Naive B cell (primary cell): ENCODE measurements at places on chromosomes 12 and 14.

DNA sequence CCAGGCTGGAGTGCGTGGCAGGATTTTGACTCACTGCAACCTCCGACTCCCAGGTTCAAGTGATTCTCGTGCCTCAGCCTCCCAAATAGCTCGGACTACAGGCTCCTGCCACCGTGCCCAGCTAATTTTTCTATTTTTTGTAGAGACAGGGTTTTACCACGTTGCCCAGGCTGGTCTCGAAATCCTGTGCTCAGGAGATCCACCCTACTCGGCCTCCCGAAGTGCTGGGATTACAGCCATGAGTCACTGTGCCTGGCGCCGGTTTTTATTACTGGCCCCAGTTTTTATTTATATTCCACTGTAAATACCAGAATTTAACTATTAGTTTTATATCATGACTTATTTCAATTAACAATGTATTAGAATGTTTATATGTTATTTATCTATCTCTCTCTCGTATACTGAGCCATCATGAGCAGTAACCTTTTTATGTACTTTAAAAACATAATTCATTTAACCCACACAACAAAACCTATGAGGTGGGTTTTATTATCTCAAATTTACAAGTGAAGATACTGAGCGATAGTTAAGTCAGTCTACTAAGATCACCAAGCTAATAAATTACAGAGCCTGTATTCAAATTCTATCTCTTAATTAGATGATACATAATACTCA, 47.8 kb downstream of the HECTD1 start:
- no peak for DNase-seq

DNA sequence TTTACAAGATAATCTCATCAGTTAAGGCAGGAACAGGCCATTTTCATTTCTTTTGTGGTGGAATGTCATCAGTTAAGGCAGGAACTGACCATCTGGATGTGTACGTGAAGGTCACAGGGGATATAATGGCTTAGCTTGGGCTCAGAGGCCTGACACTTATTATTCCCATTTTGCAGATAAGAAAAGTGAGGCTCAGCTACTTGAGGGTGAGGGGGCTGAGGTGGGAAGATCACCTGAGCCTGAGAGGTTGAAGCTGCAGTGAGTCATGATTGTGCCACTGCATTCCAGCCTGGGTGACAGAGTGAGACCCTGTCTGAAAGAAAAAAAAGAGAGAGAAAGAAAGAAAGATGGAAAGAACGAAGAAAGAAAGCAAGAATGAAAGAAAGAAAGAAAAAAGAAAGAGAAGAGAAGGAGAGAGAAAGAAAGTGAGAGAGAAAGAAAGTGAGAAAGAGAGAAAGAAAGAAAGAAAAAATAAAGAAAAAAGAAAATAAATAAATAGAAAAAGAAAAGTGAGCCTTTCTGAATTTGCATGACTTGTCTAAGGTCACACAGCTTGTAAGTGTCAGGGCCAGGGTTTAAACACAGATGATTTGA, 142.0 kb downstream of the TMEM30B start:
- no peak for DNase-seq

- DNase-seq: no peak
Observed at GRCh38 chr12:6768990-6769389, 2.8 kb downstream of the PTMS start.

- no peak for DNase-seq
Observed at GRCh38 chr12:15535352-15535781, 213.1 kb downstream of the PTPRO start.

DNA sequence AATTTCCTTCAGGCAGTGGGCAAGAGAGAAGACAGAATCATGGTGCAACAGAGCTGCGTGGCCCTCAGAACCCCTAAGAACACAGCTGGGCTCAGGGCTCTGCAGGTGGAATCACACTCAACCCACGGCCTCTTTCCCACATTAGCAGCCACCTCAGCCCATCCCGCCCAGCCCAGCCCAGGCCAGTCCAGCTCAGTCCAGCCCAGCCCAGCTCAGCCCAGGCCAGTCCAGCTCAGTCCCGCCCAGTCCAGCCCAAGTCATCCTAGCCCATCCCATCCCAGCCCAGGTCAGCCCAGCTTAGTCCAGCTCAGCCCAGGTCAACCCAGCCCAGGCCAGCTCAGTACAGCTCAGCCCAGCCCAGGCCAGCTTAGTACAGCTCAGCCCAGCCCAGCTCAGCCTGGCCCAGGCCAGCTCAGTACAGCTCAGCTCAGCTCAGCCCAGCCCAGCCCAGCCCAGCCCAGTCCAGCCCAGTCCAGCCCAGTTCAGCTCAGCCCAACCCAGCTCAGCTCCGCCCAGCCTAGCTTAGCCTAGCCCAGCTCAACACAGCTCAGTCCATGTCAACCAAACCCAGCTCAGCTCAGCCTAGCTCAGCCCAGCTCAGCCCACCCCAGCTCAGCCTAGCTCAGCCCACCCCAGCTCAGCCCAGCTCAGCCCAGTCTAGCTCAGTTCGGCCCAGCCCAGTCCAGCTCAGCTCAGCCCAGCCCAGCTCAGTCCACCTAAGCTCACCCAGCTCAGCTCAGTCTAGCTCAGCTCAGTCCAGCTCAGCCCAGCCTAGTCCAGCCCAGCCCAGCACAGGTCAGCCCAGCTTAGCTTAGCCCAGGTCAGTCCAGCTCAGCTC, 183.1 kb downstream of the TMEM121 start:
- DNase-seq: no peak

- no peak for DNase-seq
Observed at GRCh38 chr12:86719381-86719780, 463.2 kb upstream of the MGAT4C start.

DNA sequence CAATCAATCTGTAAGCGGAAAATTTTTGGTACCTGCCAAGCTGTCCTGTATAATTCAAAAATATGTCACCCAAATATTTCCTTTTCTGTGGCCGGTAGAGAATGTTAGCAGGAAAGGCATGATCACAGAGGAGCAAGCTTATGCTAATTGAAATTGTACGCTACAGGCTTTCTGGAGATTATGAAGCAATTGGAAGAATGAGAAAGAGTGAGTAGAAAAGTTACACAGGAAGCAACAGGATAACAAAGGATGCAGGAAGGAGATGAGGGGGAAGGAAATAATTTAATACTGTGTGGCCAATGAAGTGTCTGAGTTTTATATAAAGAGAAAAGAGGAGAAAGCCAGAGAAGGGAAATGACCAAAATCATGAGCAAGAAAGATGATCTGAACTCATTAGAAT, 627.2 kb upstream of the STXBP6 start:
- no peak for DNase-seq

DNA sequence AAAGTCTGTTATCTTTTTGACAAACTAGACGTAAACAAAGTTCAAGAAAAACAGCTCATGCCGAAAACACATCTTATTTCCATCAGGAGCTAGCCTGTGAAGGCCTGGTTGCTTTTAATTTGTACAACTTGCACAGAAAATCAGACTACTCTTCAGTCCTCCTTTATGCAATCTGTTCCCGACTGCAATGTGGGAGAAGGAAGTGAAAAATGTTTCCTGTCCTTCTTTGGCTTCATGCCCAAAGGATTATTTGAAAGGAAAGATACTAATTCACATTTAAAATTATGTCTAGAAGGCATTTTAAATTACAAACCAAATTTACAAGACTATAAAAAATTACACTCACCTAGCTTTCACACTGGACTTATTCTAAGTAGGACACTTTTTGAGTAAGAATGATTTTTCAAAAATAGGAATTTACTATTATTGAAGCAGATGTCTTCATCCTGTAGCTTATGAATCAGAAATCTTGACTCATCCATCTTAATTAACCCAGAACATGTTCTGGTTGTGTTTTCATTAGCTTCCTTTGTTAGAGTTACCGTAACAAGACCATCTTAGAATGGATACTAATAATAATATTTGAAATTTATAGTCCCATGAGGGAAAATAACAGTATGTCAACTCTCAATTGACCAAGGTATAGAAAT, 272.6 kb downstream of the PRKD1 start:
- DNase-seq: no peak

DNA sequence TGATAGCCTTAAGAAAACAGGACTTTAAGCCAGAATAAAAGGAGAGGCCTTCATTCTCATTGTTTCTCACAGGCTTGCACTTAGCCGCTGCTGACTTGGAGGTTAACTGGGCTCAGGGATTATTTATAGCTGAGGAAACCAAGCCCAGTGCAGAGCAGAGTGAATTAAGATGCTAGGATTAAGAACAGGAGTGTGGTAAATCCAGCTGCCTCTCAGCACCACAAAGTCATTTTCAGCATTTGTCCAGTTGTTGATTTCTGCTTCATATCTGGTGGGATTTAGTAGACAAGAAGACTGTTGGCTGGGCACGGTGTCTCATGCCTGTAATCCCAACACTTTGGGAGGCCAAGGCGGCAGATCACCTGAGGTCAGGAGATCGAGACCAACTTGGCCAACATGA, 14.3 kb upstream of the KRT73 start:
- DNase-seq: no peak

GRCh38 chr12:503111-503761, 43.5 kb downstream of the B4GALNT3 start:
- no peak for DNase-seq

- DNase-seq: no peak
Observed at GRCh38 chr14:58846682-58847465, 209.1 kb downstream of the DACT1 start.

GRCh38 chr12:69948851-69949250, 123.8 kb downstream of the MYRFL start:
- no peak for DNase-seq

DNA sequence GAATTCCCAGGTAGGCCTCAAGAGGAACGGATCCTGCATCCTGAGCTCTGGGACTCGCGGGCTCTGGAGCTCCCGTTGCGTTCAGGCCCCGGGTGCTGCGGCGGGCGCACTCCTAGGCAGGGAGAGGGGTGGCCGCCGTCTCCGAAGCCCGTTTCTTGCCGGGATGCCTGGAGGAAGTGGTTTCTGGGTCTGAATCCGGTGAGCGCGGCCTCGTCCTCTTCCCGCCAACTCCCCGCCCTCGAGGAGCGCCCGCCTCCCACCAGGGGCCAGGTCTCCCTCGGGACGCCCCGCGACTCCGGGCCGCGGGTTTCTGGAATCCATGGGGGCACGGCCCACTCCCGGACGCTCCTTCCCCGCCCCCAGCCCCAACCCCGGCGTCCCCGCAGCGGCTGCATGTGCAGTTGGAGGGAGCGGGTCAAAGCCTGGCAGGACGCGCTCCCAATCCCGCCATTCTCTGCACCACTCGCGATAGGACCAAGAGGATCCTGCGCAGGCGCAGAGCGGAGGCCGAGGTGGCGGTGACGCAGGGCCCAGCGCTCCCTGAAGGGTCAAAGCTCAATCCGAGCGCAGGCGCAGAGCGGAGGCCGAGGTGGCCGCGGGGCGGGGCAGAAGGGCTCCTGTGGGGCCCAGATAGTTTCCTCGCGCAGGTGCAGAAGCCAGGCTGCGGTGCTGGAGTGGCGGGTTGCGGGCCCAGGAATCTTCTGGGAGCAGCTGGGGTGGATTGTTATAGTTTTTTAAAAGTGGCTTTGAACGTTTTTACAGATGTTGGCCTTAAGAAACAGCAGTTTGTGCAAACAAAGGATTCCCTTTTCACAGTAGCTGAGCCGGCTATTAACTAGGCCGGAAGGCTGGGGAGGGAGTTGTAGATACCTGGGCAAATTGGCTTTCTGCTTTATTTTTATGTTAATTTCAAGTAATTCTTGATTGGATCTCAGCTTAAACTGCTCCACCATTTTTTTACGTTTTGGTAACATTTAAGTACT, 796.4 kb downstream of the AACS start:
- no peak for DNase-seq

DNA sequence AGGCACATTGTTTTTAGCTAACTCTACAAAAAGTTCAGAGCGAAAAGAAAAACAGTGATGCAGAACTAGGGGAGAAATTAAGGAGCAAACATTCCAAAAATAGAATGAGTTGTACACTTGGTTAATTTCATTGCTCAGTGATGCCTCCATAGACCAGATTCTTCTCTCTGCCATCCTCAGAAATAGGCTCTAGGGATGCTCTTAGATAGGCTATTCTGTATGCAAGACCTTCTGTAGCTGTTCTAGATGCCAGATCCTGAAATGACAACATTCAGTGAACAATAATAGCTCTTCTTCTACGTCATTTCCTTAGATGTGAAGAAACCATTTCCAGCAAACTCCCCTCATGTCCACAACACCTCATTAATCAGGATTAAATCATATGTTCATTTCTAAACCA, 466.3 kb downstream of the DIO2 start:
- no peak for DNase-seq

- no peak for DNase-seq
Observed at GRCh38 chr12:108679106-108679681, 45.5 kb upstream of the SELPLG start.

DNA sequence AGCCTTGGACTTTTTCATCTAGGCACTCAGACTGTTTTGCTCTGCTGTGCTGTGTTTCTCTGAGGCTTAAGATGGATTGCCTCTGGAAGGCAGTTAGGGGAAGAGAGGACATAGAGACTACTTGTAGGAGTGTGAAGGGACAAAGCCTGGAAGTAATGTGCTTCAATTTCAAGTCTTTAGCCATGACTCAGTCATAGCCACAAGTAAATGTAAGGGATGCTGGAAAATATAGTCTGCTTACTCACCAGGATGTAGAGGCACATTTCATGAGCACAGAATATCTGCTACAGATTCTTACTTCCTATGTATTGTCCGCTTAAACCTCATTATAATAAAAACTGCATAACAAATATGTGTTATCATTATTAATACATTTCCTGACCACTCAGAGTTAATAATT, 794.3 kb upstream of the NOVA1 start:
- no peak for DNase-seq

DNA sequence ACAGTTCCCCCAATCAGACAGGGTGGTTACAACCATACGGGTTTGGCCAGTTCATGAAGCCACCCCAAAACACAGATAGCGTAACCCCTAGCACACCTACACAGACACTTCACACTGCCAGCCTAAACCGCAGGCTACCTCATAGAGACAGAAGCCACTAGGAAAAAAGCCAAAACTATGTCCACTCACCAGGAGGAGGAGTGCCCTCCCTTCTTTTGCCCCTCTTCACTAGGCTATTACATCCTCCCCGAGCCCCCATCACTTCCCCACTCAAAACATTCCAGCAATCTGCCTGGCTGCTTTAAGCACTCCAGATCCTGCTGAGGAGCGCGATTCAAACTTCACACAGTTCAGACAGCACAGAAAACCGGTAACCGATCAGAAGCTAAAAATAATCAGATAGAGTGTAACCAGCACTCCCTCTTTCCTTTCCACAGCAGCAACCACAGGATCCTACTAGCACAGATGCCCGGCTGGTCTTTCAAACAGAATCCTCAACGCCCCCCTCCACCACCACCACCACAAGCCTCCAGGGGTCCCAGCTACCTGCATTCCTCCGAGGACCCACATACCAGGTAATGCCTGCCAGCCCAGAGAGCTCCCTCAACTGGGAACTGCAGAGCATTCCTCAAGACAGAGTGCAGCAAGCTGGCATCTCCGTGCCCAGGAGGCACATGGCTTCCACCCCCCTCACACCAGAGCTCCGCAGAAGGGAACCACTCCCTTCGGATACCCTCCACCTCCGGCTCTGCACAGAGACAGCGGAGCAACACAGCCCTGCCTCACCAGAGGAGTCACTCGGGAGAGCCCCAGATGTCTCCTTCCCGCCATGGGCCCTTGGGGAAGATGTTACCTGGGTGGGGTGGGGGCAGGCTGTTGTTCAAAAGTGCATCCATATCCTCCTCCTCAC, 1.5 kb downstream of the CHD4 start:
- DNase-seq: no peak

GRCh38 chr12:104958805-104959334, 780 bp upstream of the SLC41A2 start:
- DNase-seq: no peak

GRCh38 chr14:68956724-68957123, 22.4 kb downstream of the ACTN1 start:
- no peak for DNase-seq

- no peak for DNase-seq
Observed at GRCh38 chr14:58607952-58608317, 29.8 kb upstream of the DACT1 start.

GRCh38 chr12:29282031-29282816, 98.7 kb downstream of the ERGIC2 start:
- no peak for DNase-seq
